T-helper 1 cell (primary cell): ENCODE measurements at places on chromosomes 12 and 14.

- no peak for DNase-seq
Observed at GRCh38 chr12:67052981-67053380, 216.2 kb upstream of the CAND1 start.

DNA sequence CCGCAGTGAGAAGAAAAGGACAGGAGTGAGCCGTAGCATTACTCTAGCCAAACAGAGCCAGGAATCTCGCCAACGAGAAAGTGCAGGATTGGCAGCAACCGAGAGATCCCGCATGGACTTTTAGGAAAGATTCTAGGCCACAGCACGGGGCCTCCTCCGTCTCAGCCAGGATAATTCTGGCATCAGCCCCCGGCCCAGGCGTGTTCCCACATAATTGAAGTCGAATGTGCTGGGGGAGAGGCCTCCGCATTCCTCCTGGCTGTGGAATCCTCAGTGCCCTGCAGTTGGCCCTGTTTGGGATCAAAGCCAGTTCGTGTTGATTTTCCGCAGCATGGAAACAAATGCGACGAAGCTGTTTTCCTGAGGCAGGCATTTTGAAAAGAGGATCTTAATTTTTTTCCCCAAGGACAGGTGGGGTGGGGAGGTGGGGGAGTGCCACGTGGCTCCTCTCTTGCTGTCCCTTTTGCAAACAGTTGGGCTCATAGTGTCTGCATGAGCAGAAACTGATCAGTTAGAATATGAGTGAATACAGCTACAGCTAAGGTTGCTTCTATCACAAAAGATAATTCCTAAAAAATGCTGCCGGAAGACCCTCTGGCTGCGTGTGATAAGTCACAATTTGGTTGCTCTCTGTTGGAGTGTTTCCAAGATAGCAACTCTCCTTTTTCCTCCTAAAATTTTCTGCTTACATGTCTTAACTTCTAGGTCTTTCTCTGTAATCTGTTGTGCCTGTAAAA, 37.3 kb upstream of the ATXN2 start:
- no peak for DNase-seq

- DNase-seq = no peak
Observed at GRCh38 chr14:22471545-22472121, 117.4 kb downstream of the DAD1 start.

DNA sequence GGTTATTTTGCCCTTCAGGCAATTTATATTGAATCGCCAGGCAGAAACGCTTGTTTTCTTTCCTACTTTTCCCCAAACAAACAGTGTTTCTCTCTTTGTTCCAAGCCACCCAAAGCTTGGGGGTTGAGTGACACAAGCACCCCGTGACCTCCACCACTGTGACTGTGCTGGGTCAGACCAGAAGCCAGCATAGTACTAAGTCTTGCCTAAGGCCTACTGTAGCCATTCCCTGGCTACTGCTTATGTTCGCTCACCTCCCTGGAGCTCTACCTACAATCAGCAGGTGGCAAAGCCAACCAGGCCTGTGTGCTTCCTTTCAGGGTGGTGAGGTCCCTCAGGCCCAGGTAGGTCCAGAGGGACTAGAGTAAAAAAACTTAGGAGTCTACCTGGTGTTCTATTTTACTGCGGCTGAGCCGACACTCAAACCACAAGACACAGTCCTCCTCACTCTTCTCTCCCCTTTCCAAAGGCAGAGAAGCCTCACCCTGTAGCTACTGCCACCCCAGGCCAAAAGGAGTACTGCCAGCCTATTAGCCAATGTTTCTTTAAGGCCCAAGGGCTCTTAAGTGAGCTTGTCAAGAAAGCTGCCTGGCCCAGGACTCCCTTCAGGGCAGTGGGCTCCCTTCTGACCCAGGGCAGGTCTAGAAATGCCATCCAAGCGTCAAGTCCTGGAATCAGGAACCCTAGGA, 411.8 kb upstream of the MIS18BP1 start:
- no peak for DNase-seq
